Activated CD4-positive, CD25-positive, alpha-beta regulatory T cell treated with anti-CD3 and anti-CD28 coated beads, Interleukin-2, amount 50 U/mL, for 16 hours (primary cell): ENCODE measurements at places on chromosomes 5 and 9.

GRCh38 chr5:55241746-55242145, 8.3 kb upstream of the CCNO start:
- DNase-seq, result no peak

DNA sequence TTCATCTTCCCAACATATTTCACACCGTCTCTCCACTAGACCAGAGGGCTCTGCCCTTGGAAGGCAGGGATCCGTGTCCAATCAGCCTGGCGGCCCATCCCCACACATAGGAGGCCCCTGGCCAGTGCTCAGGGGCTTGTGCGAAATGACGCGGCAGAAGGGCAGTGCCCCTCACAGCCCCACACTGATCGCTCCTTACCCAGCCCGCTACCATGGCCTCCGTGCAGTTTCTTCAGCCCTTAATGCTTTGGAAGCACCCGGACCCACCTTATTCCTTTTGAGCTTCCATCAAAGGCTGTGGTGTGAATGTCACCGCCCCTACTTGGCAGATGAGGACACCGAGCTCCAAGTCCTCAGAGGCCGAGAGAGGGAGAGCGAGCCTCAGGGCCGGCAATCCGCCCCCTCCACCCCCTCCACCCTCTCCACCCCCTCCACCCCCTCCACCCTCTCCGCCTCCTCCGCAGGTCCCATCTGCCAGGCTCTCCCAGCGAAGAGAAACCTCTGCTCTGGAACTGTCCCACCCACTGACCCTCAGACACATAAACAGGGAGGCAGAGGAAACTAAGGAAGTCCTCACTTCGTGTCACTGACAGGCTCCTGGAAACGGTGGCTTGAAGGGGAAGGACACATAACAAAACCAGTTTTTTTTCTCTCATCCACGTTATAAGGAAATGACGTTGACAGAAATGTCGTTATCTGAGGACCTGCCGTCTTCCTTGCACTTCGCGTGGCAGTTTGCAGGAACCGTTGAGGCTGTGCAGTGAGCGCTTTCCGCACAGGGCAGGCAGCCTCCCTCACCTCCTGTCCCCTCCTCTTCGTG, 13.9 kb downstream of the QSOX2 start:
- DNase-seq, result no peak

DNA sequence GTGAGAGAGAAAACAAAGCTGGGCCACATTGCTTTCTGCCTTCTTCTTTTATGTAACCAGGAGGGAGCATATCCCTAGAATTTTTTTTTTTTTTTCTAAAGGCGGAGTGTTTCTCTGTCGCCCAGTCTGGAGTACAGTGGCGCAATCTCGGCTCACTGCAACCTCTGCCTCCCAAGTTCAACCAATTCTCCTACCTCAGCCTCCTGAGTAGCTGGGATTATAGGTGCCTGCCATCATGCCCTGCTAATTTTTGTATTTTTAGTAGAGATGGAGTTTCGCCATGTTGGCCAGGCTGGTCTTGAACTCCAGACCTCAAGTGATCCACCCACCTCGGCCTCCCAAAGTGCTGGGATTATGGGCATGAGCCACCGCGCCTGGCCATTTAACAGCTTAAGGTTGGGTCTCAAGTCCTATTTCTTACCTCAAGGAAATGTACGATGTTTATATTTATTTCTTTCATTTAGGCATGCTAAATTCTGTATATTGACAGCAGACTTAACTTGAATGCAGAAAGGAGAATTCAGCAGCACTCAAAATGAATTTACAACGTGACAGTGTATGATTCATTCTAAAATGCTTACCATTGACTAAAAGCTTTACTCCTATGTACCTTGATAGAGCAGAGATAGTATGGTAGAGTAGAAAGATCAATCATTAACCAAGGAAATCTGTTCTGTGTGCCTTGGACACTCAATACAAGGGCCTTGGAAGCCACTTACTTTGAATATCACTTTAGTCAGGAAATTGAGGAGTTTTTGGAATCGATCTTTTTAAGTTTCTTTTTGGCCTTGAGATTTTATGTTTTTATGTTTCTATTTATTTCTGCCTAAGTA, 100.9 kb downstream of the F2RL2 start:
- DNase-seq, result no peak

DNA sequence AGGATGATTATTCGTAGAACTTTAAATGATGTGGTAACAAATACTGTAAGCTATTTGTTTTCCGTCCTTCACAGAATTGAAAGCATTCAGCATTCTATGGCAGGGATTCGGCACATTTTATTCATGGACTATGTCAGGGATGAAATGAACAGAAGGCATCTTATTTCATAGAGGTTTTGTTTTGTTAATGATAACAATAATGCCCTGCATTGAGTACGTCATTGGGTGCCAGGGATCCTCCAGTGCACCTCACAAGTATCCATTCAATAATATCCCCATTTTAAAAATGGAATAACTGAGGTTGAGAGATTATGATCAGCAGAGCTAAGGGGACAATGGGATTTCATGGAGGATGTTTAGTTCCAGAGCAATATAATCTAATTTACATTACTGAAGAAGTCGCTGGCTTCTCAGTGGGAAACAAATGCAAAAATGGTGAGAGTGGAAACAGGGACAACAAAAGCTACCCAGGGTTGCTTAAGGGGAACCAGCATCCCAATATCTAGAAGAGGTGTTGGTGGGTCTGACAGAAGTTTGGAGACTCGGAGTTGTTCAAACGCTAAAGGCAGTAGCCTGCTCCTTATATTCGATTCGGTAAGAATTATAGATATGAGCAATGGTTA, 985.7 kb upstream of the WWC1 start:
- DNase-seq, result no peak

DNA sequence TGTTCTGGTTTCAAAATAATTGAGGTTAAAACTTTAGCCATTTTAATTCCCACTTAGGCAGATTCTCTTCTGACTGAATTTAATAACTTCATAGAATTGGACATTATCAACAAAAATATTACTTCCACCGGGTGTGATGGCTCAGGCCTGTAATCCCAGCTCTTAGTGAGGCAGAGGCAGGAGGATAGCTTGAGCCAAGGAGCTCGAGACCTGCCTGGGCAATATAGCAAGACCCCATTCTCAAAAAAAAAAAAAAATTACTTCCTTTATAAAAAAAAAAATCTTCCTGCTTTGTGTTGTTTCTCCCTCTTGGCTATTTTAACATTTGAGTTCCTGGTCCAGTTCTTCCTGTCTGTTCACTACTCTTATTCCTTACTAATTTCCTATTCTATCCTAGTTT, 18.0 kb downstream of the APC start:
- no peak for DNase-seq

DNA sequence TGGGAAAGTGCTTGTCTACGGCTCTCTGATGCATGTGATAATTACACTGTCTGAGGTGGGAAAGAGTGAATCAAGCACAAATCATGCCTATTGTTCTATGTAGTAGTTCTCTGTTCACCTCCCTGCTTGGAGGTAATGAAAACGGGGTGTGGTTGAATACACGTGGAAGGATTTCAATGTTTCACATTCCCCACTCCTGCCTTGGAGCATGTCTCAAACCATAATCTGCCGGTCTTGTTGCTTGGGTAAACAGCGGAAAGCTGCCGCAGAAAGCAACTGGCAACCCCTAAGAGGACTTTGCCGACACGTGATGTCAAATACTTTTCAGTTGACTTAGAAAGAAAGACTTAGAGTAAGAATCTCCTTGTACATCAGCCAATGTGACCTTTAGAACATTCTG, 63.5 kb upstream of the MOCS2 start:
- no peak for DNase-seq
